Lung (tissue), 17 donors: ENCODE measurements at places on chromosomes 2 and 18.

- H3K36me3 ChIP-seq = no peaks in the 10 kb centered on the region
- no peak for DNase-seq
- H3K27ac ChIP-seq = no peak overlapping the region
These were observed 170.3 kb downstream of the LDLRAD4 start for GRCh38 chr18:13388586-13389490.

- no peaks in the 10 kb centered on the region for H3K27me3 ChIP-seq
- H3K4me3 ChIP-seq = no peak overlapping the region
- DNase-seq = no peak
- no peak overlapping the region for H3K27ac ChIP-seq
- no peaks in the 10 kb centered on the region for H3K4me1 ChIP-seq
- no peaks in the 10 kb centered on the region for H3K36me3 ChIP-seq
These were observed 27.3 kb upstream of the SPOPL start for GRCh38 chr2:138474100-138474825.

DNA sequence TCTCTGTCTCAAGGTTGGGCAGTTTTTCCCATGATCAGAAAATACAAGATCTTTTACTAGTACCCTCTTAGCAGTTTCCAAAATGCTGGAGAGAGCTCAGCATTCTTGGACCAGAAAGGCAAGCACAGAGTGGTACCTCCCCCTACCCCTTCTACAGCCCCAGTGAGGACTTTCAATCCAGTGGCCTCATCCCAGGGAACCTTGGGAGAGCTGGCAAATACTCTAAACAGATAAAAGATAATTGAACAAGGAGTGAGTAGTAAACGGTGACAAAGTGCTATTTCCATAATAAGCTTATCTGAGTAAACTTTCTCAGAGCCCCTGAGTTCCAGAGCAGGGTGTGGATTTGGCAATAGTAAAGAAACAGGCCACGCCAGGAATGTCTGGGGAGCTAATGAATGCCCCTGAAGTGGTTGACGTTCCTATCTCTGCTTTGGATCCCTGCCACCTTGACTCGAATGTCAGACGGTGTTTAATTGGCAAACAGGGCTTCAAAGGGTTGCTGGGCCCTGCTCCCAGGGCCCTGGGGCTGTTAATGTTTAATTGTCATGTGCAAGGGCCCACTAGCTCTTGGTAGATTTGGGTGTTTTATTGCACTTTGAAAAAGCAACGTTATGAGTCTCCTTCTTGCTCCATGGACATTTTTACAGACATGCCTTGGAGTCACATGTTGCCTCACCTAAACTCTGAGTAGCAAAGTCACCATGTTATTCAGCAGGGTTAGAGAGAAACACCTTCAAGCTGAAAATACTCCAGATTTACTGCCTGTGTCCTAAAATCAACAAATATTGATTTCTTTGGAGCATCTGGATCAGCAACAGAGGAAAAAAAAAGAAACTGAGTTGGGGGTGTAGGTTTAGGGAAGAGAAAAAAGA lies 239.9 kb downstream of the CYRIA start:
- H3K4me3 ChIP-seq = no peak overlapping the region
- no peak overlapping the region for H3K27ac ChIP-seq
- DNase-seq = peak; percentile 90
- no peaks in the 10 kb centered on the region for H3K36me3 ChIP-seq
- H3K4me1 ChIP-seq = no peaks in the 10 kb centered on the region
- no peaks in the 10 kb centered on the region for H3K27me3 ChIP-seq

DNA sequence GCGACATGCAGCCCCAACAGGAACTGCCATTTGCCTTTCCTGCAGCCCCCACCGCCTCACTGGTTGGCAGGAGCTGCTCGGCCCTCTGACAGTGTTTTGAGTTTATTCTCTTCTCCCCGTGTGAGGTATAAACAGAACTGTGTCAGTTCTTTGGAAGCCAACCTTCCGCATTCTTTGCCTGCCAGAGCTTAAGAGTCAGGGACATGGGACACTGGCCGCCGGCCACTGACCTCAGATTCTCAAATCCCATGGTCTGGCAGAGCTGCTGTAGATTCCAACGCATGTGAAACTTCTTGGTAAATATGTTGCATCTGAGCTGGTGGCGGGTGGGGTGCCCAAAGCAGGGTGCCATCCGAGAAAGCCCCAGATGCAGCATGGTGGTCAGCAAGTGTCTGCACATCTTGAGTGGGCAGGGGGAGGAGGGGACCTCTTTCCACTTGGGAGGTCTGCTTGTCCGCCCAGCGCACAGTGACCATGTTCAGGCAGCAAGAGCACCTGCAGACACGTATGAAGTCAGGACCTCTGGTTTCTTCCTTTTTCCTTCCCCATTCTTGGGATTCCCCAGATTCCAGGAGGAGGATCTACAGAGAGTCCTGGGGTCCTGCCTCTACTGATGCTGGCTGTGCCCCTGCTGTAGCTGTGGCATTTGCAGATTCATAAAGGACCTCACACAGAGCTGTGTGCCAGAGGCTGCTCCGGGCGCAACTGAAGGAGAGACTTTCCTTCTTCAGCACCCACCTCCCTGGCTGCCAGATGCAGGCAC lies 23.8 kb downstream of the ASB18 start:
- H3K27me3 ChIP-seq = peaks cover 48% of the 10 kb centered on the region
- no peaks in the 10 kb centered on the region for H3K4me1 ChIP-seq
- no peak for DNase-seq
- no peaks in the 10 kb centered on the region for H3K36me3 ChIP-seq
- H3K27ac ChIP-seq = no peak overlapping the region

- H3K27ac ChIP-seq = no peak overlapping the region
- H3K4me3 ChIP-seq = no peak overlapping the region
- H3K4me1 ChIP-seq = no peaks in the 10 kb centered on the region
- no peak for DNase-seq
These were observed 218.6 kb downstream of the DYM start for GRCh38 chr18:49241852-49242251.

- H3K27ac ChIP-seq = peak overlapping the region; percentile 99
- peaks cover 14% of the 10 kb centered on the region for H3K4me1 ChIP-seq
- H3K4me3 ChIP-seq = peak overlapping the region; percentile 93
- H3K36me3 ChIP-seq = no peaks in the 10 kb centered on the region
These were observed 921 bp downstream of the VAPA start for GRCh38 chr18:9914584-9915290.

- H3K27me3 ChIP-seq = no peaks in the 10 kb centered on the region
- no peak overlapping the region for H3K27ac ChIP-seq
- DNase-seq = no peak
- no peak overlapping the region for H3K4me3 ChIP-seq
- H3K36me3 ChIP-seq = no peaks in the 10 kb centered on the region
These were observed 20.1 kb downstream of the DOCK10 start for GRCh38 chr2:225022188-225022587.

DNA sequence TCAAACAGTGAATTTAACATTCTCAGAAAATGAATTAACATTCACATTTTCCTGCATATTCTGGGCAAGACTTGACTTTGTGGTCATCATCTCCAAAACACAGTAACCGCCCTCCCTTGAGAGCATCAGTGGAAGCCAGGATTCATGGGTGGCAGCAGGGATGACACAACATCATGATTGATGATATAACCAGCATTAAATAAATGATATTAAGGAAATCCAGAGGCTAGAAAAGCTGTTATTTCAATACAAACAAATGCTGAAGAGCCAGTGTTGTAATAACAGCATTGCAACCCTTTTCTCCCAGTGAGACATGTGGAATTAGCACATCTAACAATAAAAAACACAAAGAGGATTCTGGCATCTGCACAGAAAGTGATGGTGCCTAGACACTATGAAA lies 41.1 kb downstream of the CDC42EP3 start:
- no peak overlapping the region for H3K4me3 ChIP-seq
- no peaks in the 10 kb centered on the region for H3K27me3 ChIP-seq
- H3K27ac ChIP-seq = no peak overlapping the region
- peaks cover 7% of the 10 kb centered on the region for H3K4me1 ChIP-seq

DNA sequence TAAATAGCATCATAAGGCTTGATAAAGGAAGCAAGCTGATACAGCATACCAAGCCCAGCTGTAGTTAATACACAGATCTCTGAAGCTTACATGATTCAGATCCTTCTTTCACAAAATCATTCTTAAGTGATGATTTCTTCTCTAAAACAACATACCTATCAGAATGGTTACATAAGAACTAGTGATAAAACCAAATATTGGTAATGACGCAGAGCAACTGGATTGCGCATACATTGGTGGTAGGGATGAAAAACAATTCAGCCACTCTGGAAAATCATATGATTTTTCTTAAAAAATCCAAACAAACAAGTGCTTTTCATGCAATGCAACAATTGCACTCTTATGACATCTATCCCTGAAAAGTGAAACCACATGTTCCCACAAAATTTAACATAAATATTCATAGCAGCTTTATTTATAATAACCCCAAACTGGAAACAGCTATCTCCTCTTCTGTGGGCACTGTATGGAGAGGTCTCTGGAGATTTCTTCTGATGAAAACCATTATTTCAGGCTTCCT lies 153.6 kb upstream of the DSEL start:
- H3K4me3 ChIP-seq = no peak overlapping the region
- H3K27ac ChIP-seq = no peak overlapping the region
- no peaks in the 10 kb centered on the region for H3K36me3 ChIP-seq
- no peaks in the 10 kb centered on the region for H3K4me1 ChIP-seq
- no peak for DNase-seq

- H3K27me3 ChIP-seq = no peaks in the 10 kb centered on the region
- H3K27ac ChIP-seq = no peak overlapping the region
- no peaks in the 10 kb centered on the region for H3K36me3 ChIP-seq
- no peak overlapping the region for H3K4me3 ChIP-seq
- DNase-seq = no peak
These were observed 57.5 kb downstream of the AP1S3 start for GRCh38 chr2:223779877-223780276.

- no peaks in the 10 kb centered on the region for H3K4me1 ChIP-seq
- H3K27ac ChIP-seq = no peak overlapping the region
- H3K4me3 ChIP-seq = peak overlapping the region; percentile 33
These were observed 328 bp downstream of the EGR4 start for GRCh38 chr2:73292906-73293533.

- H3K4me1 ChIP-seq = peaks cover 32% of the 10 kb centered on the region
- DNase-seq = no peak
- H3K36me3 ChIP-seq = no peaks in the 10 kb centered on the region
- no peak overlapping the region for H3K27ac ChIP-seq
These were observed 19.6 kb upstream of the STON1 start for GRCh38 chr2:48510329-48510728.

- DNase-seq = no peak
- no peaks in the 10 kb centered on the region for H3K27me3 ChIP-seq
- H3K4me1 ChIP-seq = peaks cover 5% of the 10 kb centered on the region
- H3K27ac ChIP-seq = peak overlapping the region; percentile 5
- no peak overlapping the region for H3K4me3 ChIP-seq
These were observed 1.3 kb upstream of the ITPRID2 start for GRCh38 chr2:181890271-181890670.
